Osteocyte (in vitro differentiated cells): ENCODE measurements at places on chromosomes 13 and 19. TPM values are rescaled to one million over a fixed set of nuclear protein-coding genes. Genes with fewer than 3 reads are reported as not detected.

Gene GJA3
- not detected in 2 replicates for total RNA-seq

Gene AP1M2
- not detected in 2 replicates for total RNA-seq

Gene MKNK2
- 81.3 and 83.3 TPM in 2 replicates for total RNA-seq

Gene SLC8A2
- 0.05 TPM in 1 of 2 replicates, not detected in the other for total RNA-seq

Gene ODAD3
- total RNA-seq, result not detected in 2 replicates

Gene TMEM238
- total RNA-seq, result 0.70 and 1.1 TPM in 2 replicates

Gene ZNF845
- total RNA-seq, result 5.7 and 6.6 TPM in 2 replicates

Gene NXNL1
- total RNA-seq, result not detected in 2 replicates

DNA sequence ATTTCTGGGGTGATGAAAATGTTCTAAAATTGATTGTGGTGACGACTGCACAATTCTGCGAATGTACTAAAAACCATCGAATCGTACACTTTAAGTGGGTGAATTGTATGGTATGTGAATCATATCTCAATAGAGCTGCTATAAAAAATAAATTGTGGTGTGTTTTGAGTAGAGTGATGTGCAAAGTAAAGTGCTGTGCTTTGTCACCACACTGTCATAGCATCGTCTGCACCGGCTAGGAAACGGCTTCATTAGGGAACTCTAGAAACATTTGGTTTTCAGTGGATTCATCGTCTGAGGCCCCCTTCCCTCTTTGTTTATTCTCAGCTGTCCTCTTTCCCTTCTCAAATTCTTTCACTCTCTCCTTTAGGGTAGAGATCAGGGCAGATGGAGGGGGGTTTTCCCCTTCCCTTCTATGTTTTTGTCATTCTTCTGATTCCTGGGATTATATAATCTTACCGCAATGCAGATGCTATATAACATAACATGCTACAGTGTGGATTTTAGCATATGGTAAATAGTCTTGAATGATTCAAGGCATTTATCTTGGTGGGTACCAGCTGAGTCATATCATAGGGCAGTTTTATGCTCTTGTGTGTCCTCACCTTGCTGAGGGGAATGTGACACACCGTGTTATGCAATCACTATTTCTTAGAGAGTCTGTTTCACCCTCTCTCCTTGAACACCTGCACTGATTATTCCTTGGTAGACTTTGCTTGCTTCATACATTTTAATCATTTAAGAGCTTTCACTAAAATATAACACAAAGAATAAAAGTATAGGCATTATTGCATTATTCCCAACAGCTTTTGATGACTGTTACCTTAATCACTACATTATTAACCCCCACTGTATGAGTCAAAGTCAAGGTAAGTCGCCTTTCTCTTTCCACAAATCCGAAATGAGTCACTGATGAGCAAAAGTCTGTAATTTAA, 239.4 kb downstream of the DCLK1 start:
- DNase-seq, result no peak

DNA sequence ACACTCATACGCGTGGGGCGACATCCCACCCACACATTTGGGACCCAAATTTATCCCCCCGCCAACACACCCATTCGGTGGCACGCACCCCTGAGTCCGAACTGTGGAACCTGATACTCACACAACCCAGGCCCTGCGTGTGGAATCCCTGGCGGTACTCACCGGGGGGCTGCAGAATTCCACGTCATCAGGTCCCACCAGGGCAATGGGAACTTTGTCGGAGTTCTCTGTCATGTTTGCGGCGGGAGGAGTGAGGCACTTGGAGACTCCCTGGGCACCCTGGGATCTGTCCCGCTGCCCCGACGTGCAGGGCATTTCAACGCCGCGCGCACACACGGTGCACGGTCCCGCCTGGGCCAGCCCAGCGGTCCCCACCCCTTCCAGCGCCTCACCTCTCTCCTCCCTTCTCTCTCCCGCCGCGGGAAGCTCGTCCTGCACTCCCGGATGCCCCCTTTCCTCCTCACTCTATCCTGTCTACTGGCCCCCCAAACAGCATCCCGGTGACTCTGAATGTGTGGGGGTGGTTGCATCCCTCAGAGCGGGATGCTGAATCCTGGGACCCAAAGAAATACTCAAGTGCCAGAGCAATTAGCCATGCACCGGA, at the start of gene CNMD:
Gene CNMD, minus strand, starts transcription at position 353 of the 604 bp plus-strand sequence. Its CDS starts 119 bp downstream, at position 234.
- no peak for DNase-seq

DNA sequence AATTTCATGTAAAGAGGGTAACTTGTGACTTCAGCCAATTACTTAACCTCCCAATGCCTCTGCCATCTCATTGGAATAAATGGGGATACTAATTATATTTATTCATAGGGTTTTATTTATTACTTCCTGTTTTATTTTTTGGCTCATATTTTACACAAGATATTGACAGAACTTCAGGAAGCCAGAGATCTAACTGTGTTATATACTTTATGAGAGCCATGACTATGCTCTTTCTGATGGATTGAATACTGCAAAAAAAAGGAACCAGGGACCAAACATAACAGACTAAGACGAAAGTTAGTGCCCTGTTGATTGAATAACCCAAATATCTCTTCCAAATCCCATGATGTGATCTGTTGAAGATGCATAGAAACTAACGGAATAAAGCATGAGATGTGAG, 243.3 kb upstream of the STARD13 start:
- DNase-seq, result no peak

DNA sequence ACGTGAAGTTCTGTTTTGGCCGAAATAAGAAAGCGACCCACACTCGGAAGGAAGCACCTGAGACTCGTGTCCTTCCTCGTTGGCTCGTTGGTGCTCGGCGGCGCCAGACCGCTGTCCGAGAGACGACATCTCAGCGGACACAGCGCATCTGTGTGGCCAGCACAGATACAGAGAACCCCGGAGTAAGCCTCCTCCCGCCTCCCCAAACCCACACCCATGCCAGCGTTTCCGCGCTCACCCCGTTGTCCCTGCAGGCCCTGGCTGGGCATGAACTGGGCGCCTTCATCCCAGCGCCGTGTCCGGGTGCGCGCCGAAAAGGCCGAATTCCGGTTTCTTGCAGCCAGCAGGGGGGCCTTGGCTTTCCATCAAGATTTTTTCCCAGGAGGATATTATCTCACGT, 127.6 kb downstream of the SOX1 start:
- DNase-seq, result no peak

DNA sequence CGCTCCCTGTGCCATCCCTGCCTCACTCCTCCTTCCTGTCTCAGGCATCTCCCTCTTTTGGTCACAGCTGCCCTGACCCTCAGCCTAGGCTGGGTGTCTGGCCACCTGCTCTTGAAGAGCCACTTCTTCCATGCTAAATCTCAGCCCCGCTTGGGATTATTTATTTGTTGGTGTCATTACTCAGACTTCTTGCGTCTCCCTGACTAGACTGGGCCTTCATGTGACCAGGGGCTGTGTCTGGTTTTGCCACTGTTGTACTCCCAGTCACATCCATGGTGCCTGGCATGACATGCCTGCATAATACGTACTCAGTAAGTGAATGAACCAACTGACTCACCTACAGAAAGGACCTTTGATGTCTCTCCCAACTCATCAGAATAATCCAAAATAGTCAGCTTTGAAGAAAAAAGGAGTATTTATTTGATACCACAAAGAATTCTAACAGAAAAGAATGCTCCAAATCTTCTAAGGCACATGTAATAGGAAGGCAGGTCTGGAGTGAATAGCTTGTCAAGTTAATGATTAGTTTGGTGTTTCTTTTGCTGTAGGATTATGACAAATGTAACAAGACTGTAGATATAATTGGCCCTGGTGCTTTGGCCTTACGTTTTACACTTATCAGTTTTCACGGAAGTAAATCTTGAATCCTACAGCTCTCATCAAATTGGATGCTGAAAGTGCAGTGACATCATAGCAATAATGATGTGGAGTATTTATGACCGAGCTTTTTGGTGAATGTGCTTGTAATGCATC, 84.0 kb downstream of the ALOX5AP start:
- DNase-seq, result no peak

GRCh38 chr13:36913463-36913862, 6.6 kb downstream of the SMAD9 start:
- no peak for DNase-seq

DNA sequence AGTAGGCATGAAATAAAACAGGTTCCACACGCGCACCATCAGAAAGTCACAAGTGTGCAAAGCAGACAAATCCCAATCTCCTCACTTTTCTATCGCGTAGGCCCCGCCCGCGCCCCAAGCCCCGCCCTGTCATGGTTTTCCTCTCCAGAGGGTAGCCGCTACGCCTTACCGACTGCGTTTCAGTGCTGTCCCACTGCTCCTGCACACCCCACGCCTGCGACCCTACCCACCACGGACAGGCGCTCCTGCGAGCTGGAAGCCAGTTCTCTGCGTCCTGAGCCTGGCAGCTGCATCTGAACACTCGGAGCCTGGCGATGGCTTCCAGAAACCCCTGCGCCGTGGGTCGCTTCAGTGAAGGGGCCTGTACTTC, 379 bp upstream of the ZNF470 start:
- no peak for DNase-seq

- DNase-seq, result no peak
Measured at GRCh38 chr19:31980796-31981195, 364.6 kb upstream of the ZNF507 start.

DNA sequence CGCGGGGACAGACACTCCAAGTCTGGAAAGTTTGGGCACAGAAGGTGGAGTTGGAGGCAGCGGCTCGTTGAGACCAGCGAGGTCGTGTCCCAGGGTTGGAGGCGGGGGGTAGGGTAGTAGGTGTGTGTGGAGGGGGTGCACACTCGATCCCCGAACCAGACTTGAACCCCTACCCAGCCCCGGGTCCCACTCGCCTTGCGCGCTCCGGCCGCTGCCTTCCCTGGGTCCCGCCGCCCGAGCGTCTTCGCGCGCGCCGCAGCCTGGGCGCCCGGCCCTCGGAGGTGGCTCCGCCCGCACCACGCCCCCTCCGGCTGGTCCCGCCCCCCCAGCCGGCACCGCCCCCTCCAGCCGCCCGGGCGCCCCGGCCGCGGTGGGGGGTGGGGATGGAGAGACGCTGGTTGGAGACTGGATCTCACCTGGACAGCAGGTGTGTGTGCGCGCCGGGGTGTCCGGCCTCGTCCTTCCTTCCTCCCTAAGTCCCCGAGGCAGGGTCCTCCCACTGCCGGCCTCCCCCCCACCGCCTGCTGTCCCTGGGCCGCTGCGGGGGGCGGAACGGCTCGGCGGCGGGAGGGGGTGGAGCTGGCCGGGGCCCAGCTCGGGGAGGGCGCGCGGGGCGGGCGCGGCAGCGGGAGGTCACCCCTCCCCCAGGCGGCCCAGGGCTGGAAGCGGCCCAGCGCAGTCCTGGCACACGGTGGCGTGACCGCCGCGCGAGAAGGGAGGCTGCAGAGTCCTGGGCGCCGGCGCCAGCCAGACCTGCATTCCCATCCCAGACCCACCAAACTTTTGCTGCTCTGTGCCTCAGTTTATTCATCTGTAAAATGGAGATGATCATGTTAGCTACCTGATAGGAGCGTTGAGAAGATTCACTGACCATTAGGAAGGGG, at the start of gene KANK2:
Gene KANK2, minus strand, starts transcription at position 255 of the 884 bp plus-strand sequence. CDS start 3,034 bp downstream, outside the sequence.
- DNase-seq, result peak; percentile 96

GRCh38 chr19:1859331-1859781, 4.0 kb downstream of the KLF16 start:
- no peak for DNase-seq

DNA sequence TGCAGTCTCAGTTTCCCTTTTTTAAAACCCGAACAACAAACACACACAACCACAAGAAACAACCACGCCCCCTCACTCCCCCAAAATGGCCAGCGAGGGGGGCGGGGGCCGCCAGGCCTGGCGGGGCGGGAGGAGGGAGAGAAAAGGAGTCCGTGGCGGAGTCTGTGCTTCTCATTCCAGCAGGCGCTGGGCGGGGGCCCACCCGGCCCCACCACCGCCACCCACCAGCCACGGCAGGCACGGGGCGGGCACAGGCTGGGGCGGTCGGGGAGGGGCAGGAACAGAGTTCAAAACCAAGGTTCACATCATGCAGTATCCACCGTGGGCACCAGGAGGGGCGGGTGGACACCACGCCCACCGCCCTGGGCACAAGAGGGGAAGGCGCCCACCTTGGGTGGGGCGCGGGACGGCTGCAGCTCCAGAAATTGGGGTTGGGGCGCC, 12.9 kb downstream of the DPF1 start:
- DNase-seq, result no peak

GRCh38 chr13:76968041-76968440, 19.7 kb downstream of the ACOD1 start:
- no peak for DNase-seq

DNA sequence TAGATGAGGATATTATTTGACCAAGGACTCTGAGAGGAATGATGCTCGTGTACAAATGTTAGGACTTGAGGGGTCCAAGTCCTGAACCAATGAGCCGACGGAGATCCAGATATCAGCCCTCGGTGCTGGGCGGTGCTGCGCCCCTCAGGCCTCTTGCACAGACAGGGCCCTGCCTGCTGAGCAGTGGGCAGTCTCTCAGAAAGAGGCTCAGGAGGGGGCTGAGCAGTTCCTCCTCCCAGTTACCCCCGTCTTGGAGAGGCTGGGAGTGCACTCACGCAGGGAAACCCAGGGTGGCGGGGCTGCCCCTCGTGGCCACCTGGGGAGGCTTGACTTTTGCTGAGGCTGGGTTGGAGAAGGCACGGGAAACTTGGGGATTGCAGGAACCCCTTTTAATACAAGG, 18.4 kb downstream of the TEX29 start:
- peak; percentile 68 for DNase-seq

DNA sequence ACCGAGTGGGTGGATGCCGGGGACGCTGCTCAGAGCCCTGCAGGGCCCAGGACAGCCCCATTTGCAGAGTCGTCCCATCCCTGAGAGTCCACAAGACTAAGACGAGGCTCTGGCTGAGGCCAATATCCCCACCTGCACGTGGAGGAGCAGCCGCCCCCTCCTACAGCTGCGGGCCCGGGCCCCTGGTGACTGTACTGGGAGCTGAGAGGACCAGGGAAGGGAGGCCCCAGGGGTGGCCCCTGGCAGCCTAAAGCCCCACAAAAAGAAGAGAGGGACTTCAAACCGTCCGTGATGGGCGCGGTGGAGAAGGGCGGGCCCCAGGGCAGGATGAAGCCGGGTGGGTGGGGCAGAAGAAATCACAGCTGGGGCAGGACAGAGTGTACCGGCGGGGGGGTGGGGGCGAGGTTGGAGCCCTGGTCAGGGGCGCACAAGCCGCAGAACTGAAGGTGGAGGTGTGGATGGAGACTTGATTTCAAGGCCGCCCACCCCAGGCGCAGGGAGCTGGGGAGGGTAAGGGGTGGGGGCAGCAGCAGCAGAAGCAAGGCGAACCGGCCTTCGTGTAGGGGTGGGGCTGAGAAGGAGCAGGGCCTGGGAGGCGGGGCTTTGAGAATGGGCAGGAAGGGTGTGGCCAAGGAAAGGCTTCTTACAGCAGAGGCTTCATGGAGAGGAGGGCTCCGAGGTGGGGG, 12.9 kb downstream of the CFD start:
- peak; percentile 88 for DNase-seq

DNA sequence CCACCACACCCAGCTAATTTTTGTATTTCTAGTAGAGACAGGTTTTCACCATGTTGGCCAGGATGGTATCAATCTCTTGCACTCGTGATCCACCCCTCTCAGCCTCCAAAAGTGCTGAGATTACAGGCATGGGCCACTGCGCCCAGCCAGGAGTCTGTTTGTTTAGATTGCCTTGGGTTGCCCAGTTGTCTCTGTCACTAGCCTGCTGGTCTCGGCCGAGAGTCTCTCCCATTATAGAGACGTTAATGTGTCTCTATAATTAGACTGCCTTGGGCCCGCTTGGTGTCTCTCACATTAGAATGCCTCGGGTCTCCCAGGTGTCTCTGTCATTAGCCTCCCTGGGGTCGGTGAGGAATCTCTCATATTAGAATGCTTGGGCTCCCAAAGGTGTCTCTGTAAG, 1533.6 kb downstream of the UQCRFS1 start:
- DNase-seq, result peak; percentile 69

- DNase-seq, result no peak
Measured at GRCh38 chr19:49930483-49931011, 1.2 kb upstream of the NUP62 start.
